SK-N-DZ (cell line): ENCODE measurements at places on chromosomes 5 and 9.

- DNase-seq: no peak
Observed at GRCh38 chr5:100828071-100828897, 74.8 kb downstream of the ST8SIA4 start.

- no peak for DNase-seq
Observed at GRCh38 chr5:21680641-21681040, 1172.5 kb downstream of the CDH12 start.

DNA sequence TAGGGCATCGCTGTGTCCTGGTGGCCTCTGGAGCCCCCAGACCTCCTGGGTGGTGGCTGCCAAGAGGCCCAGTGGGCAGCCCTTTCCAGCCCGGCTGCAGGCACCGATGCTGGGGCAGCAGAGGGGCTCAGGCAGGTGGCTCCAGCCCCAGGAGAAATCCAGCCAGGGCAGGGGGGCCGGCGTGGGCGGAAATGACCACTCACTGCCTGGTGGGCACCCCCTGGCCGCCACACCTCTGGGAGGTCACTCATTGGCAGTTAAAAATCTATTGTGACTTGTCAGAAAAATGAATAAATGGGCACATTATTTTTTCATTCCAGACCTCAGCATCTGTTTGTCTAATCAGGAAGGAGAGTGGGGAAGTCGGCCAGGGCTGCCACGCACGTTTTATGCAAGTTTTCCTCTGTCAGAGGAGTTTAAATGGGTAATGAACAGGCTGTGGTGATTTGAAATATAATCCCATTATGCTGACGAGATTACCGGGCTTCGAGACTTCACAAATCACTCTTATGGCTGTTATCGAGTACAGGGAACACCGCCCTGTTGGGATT, 171.9 kb downstream of the GAPVD1 start:
- peak; percentile 80 for DNase-seq

DNA sequence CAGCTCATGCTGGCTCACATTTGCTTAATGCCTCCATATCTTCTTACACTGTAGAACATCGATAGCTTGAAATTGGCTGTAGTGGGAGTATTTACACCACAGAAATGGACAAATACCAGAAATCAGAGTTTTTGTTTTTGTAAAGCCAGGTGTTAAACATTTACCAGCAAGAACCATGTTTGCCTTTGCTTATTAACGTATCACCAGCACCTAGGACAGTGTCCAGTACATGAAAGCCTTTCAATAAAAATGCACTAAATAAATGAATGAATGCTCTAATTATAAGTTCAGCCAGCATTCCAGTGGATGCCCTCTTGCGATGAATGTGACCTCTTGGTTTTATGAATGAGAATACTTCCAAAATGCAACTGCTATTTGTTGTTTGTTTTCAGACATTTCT, 140.4 kb upstream of the VLDLR start:
- DNase-seq: no peak

DNA sequence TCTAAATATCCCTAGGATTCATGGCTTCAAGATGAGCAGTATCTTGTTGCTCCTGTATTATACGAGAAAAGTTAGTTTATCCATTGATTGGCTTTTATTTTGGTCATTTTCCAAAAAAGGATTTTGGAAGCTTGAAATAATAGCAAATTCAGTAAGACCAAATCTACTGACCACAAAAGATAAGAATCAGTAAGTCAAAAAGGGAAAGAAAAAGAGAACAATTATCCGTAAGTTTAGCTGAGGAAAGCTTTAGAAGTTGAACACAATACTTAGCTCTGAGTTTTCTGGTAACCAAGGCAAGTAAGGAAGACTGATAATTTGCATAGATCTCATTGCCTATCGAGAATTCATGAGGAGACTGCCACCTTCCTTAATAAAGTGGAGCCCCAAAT, 9.1 kb downstream of the TGFBR1 start:
- DNase-seq: no peak

- no peak for DNase-seq
Observed at GRCh38 chr5:156922207-156922792, 40.7 kb downstream of the TIMD4 start.

DNA sequence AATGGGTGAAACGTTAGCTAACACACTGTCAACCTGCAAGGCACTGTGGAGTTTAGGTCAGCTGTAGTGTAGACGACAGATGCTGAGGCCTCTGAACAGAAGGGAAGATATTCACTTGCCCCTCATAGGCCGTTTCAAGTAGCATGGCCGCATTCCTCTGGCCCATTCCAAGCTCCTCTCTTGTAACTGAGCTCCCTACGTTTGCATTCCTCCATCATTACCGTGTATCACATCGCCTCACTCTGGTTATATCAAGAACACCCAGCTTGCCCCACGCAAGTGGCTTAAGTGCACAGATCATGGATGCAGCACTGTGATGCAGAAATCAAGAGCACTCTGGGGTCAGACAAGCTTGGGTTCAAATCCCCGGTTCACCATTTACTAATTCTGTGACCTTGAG, 43.3 kb downstream of the PRELID2 start:
- no peak for DNase-seq

DNA sequence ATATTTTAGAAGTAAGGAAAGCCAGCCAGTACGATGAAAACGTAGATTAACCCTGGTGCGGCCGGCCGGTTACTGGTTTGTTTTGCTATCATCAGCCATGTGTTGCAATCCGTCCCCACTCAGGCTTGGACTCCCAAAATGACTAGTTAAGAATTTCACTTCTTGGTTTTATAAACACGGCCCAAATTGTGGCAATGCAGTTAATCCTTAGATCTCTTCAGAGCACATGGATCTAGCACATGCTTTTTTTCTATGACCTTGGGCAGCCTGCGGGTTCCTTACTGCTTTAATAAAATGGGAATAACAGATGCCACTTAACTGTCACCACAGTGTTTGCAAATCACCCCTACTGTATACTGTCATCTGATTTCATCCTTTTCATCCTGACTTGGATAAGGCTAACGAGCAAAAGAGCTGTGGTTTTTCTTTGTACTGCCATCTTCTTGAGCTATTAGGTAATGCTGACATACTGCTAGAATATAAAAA, 1.5 kb downstream of the NDFIP1 start:
- DNase-seq: no peak

GRCh38 chr5:57172466-57173318, 1.2 kb upstream of the GPBP1 start:
- peak; percentile 10 for DNase-seq
